ENCODE measurements at places on chromosomes 3 and 15.

GRCh38 chr3:186219211-186219638 lies 110.3 kb upstream of the ETV5 start:
- DNase-seq = no peak

- no peak for DNase-seq
These were observed 27.2 kb upstream of the MEX3B start for GRCh38 chr15:82072926-82073537.

DNA sequence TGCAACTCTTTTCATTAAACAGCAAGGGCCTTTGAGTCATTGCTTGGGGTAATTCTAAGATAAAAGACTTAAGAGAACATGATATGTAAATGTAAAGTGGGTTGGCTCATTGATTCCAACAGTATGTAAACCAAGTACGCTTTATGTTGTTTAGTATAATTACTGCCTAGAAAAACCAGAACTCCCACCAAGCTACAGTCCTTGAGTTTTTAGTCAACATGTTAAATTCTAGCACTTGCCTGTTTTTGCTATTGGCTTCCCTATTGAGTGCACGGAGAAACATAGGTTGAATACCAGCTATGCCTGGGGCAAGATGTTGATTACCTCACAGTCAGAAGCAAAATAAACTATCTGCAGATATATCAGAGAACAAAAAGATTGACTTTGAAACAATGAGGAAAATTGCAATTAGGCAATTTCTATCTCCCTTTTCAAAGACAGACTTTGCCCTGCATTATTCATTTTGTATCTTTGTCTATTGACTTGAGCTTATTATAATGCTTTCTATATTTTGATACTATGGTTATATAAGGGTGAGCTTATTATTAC lies 179.3 kb downstream of the ZPLD1 start:
- no peak for DNase-seq

GRCh38 chr3:10371167-10371566 lies 50.3 kb upstream of the SEC13 start:
- no peak for DNase-seq

- DNase-seq = no peak
These were observed 534.9 kb downstream of the MECOM start for GRCh38 chr3:169128579-169128978.

DNA sequence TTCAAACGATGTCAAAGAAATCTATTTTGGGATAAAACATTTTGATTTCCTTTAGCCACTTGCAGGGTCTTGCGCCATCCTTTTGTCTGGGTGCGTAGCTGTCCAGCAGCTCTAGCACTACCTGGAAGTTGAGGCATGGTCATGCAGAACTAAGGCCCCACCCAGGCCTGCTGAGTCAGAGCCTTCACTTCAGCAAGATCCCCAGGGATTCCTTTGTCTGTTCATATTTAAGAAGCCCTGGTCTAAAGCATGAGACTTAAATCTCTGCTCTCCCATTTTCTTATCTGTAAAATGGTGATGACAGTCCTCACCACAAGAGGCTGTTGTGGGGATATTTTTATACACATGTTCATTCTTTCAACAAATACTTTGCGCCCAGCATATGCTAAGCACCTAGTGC lies 99.0 kb upstream of the CTDSPL start:
- DNase-seq = no peak

DNA sequence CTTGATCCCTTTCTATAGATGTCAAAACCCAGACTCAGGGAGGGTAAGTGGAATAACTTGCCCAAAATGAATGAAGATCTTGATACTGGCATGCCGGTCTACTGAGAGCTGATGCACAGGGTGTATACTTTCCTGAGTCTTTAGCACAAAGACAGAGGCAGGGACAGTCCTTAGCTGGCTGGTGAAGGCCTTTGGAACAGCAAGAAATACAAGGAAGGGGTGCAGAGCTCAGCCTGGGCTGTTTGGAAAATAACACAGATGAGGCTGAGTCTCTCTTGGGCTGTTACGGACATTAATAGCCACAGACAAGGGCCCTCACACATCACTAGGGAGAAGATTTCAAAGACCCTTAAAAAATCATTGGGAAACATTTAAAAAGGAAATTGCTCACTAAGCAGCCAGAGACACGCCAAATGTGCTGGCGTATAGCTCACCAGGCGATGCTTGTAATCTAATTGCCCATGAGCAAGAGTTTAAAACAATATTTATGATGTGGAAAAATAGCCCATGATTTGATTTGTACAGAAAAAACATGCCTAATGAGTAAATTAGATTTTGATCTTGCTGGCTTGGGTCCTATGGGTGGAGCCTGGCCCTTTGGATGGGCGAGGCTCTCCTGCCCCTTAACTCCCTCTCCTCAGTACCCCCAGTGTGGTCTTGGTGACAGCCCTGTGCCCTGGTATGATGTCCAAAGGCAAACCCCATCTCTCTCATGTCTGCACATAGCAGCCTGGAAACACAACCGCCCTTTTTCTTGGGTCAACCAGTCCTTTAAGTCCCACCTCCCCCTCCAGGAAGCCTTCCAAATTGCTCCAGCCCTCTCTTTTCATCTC lies 81.8 kb upstream of the MRPS22 start:
- DNase-seq = no peak

GRCh38 chr15:41024885-41025284 lies 71.6 kb downstream of the CHAC1 start:
- no peak for DNase-seq

DNA sequence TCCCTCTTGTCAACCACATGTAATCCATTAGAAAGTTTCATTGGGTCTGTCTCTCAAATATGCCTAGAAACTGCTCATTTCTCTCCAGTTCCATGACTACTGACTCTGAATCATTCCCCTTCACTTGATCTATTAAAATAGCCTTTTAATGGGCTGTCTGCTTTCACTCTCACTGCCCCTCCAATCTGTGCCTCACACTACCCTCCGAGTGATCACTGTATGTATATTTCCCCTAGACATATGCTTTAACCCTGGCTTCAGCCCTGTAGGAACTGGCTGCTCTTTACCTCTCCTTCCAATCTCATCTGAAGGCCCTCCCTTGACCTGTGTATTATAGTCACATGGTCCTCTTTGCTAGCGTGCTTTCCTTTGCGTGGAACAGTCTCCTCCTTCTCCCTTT lies 282.8 kb upstream of the ADAMTS9 start:
- no peak for DNase-seq

- DNase-seq = no peak
These were observed 57.0 kb downstream of the TMCC1 start for GRCh38 chr3:129836381-129837064.

- no peak for DNase-seq
These were observed 36.6 kb downstream of the RUBCN start for GRCh38 chr3:197700095-197700494.

GRCh38 chr3:6089780-6090179 lies 771.1 kb upstream of the GRM7 start:
- DNase-seq = no peak

GRCh38 chr15:59548501-59549226 lies 62.9 kb upstream of the GCNT3 start:
- no peak for DNase-seq

DNA sequence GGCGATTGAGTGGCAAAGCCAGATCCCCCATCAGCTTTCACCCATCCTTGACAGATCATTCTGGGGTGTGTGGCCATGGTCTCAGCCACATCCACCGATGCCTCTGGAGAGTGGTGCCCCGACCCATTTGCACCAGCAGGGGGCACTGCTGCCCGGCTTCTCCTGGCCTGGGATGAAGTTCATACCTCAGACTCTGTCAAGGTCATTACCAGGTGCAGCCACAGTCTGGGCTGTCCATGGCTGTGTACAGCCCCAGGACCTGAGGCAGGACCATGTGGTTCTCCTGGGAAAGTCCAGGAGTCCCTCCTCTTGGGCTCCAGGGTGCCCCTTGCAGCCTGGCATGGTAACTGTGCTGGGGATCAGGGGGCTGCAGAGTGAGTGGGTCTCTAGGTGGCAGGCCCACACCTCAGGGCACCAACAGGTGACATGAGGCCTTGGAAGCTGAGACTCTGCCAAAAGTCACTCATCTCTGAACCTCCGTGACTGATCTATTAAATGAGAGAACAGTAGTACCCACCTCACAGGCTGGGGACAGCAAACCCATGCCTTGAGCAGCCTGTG lies 67.2 kb downstream of the CACNA2D2 start:
- DNase-seq = peak; percentile 66

- DNase-seq = no peak
These were observed 488.3 kb upstream of the ALCAM start for GRCh38 chr3:104878395-104878794.

DNA sequence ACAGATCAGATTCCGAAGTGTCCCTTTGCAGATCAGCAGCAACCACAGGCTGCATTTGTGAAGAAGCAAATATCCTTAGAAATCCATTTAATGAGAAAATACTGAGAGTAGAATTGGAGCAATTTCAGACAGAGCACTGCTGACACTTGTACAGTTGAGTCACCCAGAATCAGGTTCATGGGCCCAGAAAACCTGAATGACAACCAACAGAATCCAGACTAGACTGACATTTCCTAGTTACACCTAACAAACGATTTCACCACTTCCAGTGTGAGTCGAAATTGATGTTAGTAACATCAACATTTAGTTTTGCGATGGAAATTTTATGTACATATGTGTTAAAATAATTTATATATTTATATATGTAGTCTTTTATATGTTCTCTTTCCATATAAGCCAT lies 16.8 kb downstream of the GABRR3 start:
- DNase-seq = no peak

DNA sequence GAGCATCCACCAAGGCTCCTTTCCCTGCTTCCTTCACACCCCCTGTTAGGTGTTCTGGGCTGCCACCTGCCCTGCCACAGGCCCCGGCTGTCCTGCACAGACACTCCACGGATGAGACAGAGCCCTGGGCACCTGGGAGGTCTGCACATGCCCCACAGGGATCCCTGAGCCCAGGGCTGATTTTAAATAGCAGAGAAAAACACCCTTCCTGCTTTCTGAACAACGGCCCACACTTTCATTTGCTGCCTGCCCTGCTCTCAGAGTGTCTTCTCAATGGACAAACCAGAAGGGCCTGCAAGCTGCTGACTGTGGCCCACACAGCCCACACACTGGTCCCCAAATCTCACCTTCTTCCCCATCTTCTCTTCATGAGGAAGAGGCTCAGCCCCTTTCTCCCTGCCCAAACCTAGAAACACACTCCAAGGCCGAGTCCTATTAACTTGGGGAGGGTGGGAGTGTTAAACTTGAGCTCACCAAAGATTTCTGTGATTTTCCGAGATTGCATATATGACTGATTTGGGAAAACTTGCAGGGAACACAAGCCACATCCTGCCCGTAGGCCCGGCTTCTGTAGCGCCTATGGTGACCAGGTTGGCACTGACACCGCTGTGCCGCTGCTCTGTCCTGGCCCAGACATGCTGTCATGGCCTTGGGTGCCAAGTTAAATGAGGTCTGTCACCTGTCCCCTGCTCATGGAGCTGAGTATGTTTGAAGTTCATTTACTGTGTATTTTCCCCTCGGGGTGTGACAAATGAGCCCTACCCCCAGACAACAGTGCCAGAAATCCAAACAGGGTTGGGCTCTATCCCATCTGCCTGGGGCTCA lies 47.2 kb upstream of the KLF13 start:
- DNase-seq = no peak

- DNase-seq = no peak
These were observed 196.7 kb downstream of the EPHA6 start for GRCh38 chr3:97010881-97011657.

- no peak for DNase-seq
These were observed 716.8 kb upstream of the BCHE start for GRCh38 chr3:166554023-166554422.

DNA sequence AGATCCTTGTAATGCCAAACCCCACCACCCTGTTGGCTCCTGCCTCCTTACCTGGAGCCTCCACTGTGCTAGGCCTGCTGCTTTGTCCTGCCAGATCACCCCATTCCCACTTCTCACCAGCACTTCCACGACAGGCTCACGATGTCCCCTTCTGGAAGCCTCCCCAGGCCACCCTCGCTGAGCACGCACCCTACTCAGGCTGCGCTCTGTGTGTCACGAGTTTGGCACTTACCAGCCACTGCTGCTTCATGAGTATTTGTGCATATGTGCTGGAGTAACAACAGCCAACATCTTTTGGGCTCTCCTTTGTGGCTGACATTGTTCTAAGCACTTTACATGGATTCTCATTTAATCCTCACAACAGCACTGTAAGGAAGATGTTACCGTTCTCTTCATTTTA lies 58.1 kb downstream of the PDIA5 start:
- DNase-seq = no peak

DNA sequence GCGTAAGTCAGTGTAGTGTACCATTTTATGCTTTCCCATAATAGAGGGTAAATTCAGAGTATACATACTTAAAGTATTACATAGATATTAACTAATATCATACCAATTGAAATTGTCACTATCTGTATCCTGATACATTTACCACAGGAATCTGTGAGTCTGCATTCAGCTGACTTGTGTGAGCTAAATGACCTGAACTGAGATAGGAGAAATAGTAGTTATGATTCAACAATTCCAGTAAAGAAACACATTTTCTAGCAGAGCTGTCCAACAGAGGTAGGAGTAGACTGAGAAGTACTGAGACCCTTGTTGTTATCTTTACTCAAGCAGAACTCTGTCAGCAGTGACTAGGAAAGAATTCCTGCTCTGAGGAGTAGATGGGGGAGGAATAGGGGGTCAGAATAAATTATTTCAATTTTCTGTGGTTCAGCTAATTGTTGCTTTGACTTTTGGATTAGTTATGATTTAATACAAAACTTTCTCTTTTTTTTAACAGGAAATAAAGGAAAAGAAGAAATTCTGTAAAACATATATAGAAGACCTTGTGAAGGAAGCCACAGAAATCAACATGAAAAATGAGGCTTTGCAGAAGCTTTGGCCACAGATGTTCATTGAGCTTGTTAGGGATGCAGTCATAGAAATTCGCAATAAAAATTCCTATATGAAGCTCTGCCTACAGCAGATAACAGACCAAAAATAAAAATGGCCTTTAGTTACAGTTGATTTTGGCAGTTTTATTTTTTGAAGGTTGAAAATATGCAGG lies 66.2 kb upstream of the THSD4 start:
- DNase-seq = no peak

DNA sequence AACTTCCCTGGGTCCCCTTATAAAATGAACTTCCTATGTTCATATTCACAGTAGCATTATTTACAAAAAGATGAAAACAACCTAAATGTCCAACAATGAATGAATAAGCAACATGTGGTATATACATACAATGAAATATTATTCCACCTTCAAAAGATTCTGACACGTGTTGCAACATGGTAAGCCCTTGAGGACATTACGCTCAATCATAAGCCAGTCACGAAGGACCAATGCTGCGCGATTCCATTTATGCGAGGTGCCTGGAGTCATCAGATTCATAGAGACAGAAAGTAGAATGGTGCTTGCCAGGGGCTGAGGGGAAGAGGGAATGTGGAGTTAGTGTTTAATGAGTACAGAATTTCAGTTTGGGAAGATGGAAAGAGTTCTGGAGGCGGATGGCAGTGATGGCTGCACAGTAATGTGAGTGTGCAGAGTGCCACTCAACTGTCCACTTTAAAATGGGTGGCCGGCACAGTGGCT lies 88.8 kb upstream of the ALDH1A3 start:
- DNase-seq = no peak

GRCh38 chr3:81676706-81677456 lies 84.6 kb downstream of the GBE1 start:
- no peak for DNase-seq

- DNase-seq = no peak
These were observed 26.0 kb upstream of the BOC start for GRCh38 chr3:113185194-113185835.

Measured in small intestine (tissue), 16 donors.